ENCODE measurements at places on chromosomes 4 and X.

- DNase-seq: no peak
These were observed 22.7 kb upstream of the SEPSECS start for GRCh38 chr4:25182937-25183336.

DNA sequence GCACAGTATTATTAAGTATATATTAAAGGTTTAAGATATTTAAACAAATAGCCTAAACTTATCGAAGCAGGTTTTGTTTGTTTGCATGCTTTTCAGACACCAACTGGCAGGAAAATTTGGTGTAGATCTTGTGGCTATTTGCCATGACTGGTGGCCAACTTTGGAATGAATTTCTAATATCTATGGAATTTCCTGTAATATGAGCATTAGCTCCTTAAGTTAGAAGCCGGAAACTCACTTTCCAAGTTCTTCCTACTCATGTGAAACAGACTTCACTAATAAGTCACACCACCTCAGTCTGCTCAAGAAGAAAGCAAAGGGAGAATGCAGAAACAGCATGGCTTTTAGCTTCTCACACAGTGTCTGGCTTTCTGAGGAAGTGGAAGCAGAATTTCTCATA, 563.9 kb downstream of the GRXCR1 start:
- DNase-seq: no peak

DNA sequence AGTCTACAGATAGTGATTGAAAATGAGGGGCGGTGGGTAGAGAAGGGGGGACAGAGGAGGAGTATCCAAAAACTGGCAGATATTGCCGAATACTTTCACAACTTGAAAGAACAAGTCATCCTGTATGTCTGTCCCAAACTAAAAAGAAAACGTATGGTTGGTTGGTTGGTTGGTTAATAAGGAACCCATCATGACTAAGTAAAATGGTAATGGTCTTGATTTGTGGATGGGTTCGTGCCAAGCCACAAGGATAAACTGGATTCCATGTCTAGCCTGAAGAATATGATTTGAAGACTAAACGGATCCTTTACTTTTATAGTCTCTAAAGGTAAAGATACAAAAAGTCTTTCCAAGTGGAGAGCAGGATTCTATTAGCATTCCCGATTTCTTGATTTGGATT, 208.4 kb downstream of the DCLK2 start:
- DNase-seq: no peak

DNA sequence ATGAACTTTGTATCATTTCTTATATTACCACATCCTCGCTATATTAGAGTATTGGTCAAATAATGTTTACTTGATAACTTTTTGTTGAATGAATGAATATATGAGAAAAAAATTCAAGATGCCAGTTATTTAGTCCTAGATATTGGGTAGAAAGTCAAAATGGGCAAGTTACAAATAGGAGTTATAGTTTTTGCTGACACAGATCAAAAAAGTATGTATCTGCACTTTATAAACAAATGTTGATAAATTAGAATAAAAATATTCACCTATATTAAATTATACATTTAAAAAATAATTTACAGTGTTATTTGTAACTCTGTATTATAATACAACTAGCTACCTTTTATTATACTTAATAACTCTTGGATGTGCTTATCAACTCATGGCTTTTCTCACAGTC, 57.8 kb upstream of the NDST4 start:
- DNase-seq: no peak

GRCh38 chr4:153655002-153655541, 29.0 kb upstream of the TLR2 start:
- no peak for DNase-seq

GRCh38 chrX:30246769-30247489, at the start of gene MAGEB1:
MAGEB1 (plus strand) TSS chrX:30247146; CDS start chrX:30250494, 3,348 bp downstream.
- no peak for DNase-seq

DNA sequence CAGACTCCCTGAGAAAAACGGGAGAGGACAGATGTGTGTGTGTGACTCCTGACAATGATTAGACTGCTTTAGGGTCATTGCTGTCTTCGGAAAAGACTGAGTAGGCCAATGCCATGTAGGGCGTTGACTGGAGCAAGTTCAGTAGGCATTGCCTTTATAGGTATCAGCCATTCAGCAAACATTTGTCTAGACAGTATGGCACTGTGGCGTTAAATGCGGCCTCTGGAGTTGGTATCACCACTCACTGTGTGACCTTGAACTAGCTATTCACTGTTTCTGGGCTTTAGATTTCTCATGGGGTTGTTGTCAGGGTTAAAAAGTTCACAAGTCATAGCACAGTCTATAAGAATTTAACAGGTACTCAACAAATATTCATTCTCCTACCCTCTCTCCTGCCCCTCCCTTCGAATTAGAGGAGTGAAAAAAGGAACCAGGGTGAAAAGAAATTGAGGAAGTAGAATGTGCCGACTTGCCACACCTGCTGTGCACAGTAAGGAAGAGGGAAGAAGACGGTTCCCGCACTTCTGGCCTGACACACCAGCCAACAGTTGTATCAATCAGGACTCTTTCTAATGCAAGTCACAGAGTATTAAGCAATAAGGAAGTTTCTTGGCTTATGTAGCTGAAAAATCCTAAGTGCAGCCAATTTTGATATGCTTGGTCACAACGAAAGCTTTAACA, 83.2 kb upstream of the PLAC8 start:
- DNase-seq: no peak

GRCh38 chrX:2589186-2590020, 88.6 kb upstream of the DHRSX start:
- DNase-seq: no peak

GRCh38 chrX:28329156-28329555, 258.1 kb upstream of the IL1RAPL1 start:
- DNase-seq: no peak

GRCh38 chr4:155529272-155529671, 137.4 kb upstream of the GUCY1A1 start:
- no peak for DNase-seq

GRCh38 chr4:78962597-78963115, 23.4 kb upstream of the PAQR3 start:
- DNase-seq: no peak

DNA sequence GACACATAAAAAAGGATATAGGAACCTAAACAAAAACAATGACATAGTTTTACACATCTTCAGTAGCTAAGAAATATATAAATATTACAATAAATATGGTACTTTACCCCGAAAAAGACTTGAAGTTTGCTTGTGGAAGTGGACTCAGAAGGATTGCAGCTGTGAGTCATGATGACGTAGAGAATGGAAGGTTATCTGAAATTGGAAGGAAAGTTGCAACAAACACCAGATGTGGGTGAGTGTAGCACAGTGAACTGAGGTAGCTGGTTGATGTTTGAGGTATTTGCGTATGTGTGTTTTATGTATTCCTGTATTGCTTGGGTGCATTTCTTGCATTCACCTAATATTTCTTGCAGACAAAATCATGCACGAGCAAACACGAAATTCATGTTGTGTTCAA, 113.0 kb downstream of the ARX start:
- DNase-seq: no peak

DNA sequence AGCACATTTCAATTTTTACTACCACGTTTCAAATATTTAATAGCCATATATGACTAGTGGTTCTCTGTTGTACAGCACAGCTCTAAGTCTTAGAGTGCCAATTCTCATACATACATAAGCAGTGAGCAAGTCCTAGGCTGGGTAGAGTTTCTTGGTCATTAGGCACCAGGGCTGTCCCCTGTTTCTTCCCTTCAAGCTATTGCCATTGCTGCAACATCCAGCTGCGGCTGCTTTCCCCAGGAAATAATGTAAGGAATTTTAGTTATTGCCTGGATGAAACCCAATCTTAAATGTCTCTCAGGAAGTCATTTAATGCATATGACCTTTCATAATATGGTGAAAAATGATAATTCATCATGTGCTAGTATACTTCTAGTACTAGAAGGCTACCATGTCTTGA, 74.1 kb upstream of the PPP3CA start:
- no peak for DNase-seq

- DNase-seq: no peak
These were observed 16.5 kb downstream of the UTP3 start for GRCh38 chr4:70704931-70705182.

- no peak for DNase-seq
These were observed 645 bp downstream of the APLN start for GRCh38 chrX:129653971-129654651.

DNA sequence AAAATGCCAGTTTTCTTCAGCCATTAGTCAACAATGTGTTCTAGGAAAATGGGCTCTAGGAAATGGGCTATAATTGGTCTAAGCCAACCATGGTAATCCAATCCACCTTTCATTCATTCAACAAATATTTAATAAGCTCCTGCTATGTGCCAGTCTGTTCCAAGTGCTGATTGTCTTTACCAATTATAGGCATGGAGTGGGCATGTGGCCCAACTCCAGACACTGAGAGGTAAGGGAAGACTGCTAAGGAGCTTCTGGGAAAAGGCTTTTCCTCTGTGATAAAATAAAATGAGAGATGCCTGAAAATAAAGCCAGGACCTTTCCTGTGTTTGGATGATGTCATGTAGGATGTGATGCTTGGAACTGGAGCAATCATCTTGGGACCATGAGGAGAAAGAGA, 43.3 kb downstream of the HOPX start:
- DNase-seq: no peak

DNA sequence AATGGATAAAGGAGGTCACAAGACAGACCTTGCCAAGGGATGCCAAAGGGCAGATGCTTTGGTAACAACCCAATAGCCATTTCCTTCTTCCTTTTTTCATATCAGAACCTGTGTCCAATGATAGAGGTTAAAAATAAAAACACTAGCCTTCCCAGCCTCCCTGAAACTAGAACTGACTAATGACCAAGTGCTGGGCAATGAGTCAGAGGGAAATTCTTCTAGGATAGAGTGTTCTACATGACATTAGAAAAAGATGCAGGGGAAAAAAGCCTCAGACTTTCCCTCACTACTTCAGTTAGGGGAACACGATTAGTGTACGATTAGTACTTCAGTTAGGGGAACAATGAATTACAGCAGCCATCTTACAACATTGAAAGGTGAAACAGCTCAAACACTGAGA, 29.3 kb upstream of the FAM47C start:
- no peak for DNase-seq

GRCh38 chrX:17067534-17067933, 121.1 kb downstream of the REPS2 start:
- DNase-seq: no peak

- DNase-seq: no peak
These were observed 330.0 kb downstream of the TLL1 start for GRCh38 chr4:166202991-166203390.

GRCh38 chr4:146998157-146998556, 52.5 kb upstream of the TTC29 start:
- DNase-seq: no peak

DNA sequence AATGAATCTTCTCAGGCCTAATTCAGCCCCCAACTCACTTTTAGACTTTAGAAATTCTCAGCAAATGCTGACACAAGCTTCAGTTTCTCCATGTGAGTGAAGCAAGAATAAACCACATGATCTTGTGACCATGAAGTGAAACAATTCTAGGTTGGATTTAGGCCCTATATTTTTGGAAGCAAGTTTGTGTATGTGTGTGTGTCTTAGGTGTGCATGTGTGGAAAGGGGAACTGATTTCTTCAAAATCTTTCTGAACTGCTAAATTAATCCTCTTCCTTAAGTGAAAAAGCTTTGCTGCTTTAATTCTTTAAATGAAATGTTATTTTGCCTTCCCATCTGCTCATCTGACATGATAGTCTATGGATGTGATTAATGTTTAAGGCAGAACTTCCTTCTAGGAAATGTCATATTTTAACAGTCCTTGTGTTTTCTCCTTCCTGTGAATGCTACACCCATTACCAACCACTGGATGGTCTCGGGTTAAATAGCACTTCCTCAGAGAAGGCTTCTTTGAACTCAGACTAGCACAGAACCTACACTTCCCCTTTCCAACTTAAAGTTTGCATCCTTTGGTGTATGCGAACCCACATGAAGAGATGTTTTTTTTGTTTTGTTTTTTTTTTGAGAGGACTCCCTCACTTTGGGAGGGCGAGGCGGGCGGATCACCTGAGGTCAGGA, 1.2 kb upstream of the TMEM144 start:
- no peak for DNase-seq

DNA sequence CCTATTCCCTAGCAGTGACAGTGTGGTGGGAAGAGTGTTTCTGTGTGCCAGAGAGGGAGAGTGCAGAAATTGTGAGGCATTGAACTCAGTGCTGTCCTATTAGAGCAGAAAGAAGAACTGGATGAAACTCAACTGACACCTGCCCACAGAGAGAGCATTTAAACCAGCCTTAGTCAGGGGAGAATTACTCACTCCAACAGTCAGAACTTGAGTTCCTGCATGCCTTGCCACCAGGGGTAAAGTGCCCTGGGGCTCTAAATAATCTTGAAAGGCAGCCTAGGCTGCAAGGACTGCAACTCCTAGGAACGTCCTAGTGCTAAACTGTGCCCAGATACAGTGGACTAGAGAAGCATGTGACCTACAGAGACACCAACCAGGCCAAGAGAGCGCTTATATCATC, 12.8 kb downstream of the CYSLTR1 start:
- DNase-seq: peak; percentile 3

GRCh38 chr4:127889903-127890302, 9.2 kb downstream of the PLK4 start:
- no peak for DNase-seq

DNA sequence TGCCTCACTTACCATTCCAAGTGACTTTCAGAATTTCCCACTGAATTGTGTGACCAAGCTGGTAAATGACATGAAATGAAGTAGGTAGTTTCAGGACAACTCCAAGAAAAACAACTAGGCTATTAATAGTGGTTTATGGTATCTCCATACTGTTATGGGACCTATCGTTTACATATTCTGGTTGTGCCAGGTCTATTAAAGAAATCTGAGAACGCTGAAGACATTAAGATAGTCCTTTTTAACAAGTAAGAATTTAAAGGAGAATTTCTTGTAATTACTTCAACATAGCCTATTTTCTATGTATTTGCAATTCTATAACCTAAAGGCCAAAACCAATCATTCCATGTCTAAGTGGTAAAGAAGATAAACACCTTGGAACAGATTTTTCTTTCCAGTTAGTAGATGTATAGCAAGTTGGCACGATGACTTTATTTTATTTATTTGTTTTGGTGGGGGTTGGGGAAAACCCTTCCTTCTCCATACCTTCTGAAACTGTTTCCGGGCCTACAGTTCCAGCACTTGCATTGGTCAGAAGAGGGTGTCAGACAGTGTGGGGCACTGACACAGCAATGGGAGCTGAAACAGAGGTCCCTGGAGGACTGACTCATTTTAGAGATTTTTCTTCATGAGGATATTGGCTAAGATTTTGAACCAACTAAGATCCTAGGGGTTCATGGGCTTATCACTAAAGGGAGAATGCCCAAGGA, 7.6 kb upstream of the DCLK2 start:
- no peak for DNase-seq

DNA sequence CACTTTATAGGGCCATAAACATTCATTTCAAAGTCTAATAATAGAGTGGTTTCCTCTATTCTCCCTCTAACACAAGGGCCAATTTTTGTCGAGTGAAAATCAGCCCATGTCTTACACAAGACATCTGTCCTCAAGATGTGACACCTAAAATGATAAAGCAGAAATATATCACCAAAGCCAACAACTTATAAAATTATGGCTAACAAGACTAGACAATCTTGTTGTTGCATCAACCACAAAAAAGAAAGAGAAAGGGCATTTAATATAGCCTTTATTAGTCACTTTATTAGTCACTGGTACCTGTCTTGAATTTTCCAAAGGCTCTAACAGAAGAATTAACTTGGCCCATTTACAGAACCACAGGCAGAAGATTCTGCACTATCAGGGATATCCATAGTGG, 161.6 kb downstream of the SMIM20 start:
- no peak for DNase-seq

GRCh38 chr4:79673898-79674297, 265.9 kb upstream of the GK2 start:
- no peak for DNase-seq

Data from stimulated activated naive CD4-positive, alpha-beta T cell treated with Interleukin-2 at 50 U/mL for 16 hours (primary cell).